ENCODE measurements at places on chromosomes 16 and 17.

GRCh38 chr16:81073560-81074330 lies 3.3 kb downstream of the C16orf46 start:
- no peak for DNase-seq

GRCh38 chr16:81175325-81175891 lies 63.1 kb upstream of the BCO1 start:
- no peak for DNase-seq

- DNase-seq = peak; percentile 56
These were observed 29.3 kb downstream of the MXRA7 start for GRCh38 chr17:76681222-76682137.

DNA sequence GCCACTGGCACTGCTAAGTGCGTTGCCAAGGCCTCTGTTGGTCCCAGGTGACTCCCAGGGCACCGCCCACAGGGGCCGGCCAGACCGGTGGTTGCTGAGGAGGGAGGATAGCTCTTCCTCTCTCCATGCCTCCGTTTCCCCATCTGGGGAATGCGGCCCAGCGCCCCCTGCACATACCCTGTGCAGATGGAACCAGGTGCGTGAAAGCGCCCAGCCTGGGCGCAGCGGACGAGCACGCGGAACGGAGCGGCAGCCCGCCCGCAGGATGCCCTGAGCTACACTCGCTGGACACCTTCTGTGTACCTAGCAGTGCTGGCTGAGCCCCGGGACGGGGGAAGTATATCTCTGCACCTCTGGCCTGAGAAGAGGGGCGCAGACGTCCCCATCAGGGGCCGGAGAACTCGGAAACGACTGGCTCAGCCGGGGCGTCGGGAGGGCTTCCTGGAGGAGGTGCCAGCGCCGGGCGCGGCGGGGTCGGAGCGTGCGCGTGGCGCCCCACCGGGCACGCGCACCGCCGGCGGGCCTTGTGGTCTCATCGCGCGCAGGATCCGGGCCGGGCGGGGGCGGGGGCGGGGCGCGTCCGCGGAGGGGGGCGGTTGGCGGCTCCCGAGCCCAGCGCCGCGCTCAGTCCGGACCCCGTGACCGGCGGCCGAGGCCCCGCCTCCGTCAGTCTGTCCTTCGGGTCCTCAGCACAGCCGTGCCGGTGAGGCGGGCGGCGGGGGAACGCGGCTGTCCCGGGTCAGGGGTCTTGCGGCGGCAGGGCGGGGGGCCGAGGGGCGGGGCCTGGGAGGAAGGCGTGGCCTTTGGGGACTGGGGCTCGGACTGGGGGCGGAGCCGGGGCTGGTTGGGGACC lies at the start of the genes CCDC78 and HAGHL:
CCDC78 (minus strand) TSS at position 6 of the 853 bp plus-strand sequence. CDS start 76 bp downstream, outside the sequence.
HAGHL (plus strand) TSS at position 669 of the 853 bp plus-strand sequence. CDS start 404 bp downstream, outside the sequence.
- DNase-seq = peak; percentile 67

DNA sequence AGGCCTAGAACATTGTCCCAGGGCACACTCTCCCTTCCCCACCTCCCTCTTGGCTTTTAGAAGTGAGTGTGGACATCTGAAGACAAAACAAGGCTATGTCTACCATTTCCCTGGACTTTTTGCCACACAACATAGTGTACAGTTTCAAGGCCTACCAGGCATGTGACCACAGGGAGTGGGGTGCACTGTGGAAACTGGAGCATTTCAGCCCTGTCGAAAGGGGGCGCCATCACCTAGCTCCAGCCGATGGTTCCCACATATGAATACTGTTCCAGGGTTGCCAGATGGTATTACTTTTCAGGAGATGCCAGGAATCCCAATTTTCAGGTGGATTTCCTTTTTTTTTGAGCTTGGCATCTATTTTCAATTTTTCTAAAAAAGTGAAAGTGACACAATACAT lies 140.7 kb downstream of the KATNIP start:
- DNase-seq = no peak

DNA sequence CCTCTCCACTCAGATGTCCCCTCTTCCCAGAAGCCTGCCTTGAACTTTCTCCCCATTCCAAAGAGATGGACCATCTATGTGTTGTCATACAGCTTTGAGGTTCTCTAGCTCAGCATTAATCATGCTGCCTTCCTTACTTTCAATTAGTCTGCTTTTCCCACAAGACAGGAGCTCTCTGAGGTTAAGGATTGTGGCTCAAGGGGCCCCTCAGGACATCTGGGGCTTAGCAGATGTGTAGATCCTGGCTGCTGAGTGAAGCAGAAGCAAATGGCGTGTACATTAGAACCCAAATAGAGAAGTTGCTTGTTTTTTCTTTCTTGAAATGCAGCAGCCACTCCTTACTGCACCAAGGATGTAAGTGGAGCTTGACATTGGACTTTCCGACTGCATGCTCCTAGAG lies 330.5 kb upstream of the TNRC6C start:
- no peak for DNase-seq

GRCh38 chr17:18262641-18263040 lies 2.2 kb downstream of the MIEF2 start:
- DNase-seq = no peak

DNA sequence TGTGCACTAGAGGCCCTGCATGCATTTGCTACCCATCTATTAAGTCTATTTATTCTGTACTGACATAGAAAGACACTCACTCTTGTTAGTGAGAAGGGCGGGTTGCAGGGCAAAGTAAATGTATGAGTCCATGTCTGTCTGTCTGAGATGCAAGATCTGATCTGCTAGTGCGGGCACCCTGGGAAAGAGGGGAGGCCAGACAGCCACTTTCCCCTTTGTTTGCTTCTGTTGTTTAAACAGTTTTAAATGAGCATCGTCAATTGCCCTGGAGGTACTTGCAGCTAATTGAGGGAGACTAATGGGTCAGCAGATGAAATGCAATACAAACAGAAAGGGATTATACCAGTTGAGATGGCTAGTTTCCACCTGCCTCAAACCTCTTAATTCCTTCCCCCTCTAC lies 24.9 kb downstream of the SCNN1G start:
- DNase-seq = no peak

DNA sequence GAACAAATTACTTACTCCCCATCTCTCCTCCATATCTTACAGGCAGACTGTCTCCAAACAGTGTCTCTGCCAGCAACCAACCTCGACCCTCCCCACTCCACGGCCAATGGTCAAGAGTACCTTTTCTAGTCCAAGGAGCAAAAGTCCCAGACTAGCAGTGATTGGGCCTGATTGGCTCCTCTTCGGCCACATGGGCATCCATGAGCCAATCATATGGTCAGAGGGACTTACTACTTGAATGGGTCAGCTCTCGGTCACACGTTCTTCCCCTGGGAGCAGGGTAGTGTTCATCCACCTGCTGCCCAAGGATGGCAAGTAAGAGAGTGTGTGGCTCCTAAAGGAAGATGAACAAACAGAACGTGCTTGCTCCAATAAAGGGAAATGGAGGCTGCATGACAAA lies 84.6 kb downstream of the C16orf78 start:
- DNase-seq = peak; percentile 20

DNA sequence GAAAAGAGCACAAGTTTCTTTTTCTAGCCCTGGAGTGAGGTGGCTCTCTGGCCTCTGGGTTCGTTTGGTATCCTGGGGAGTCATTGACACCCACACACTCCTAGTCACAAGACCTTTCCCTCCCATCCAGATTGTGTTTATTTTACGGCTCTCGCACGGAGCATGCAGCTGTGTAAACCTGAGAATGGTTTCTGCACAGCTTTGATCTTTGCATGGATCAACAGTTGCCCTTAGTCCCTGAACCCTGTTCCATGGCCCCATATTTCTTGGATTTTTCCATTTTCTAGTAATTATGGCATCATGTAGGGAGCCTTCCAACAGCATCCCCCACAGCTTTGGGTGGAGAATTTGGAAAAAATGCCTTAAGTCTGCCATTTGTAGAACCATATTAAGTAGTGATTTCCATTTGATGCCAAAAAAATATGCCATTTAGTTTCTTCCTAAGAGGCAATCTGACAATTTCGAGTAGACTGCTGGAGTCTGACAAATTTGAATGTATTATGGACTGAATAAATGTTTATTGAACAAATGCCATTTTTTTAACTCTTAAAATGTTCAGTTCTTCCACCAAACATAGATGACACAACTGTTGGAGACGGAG lies 197.7 kb downstream of the WWOX start:
- no peak for DNase-seq

GRCh38 chr16:12868169-12868568 lies 33.2 kb upstream of the SHISA9 start:
- DNase-seq = no peak
